ENCODE measurements at places on chromosomes 3 and 15.

- DNase-seq: no peak
These were observed 54.3 kb downstream of the IMPG2 start for GRCh38 chr3:101266071-101266470.

- DNase-seq: no peak
These were observed 56.8 kb downstream of the PLXNA1 start for GRCh38 chr3:127039719-127040118.

GRCh38 chr3:192860454-192860853 is 57.2 kb downstream of the MB21D2 start:
- DNase-seq: no peak

DNA sequence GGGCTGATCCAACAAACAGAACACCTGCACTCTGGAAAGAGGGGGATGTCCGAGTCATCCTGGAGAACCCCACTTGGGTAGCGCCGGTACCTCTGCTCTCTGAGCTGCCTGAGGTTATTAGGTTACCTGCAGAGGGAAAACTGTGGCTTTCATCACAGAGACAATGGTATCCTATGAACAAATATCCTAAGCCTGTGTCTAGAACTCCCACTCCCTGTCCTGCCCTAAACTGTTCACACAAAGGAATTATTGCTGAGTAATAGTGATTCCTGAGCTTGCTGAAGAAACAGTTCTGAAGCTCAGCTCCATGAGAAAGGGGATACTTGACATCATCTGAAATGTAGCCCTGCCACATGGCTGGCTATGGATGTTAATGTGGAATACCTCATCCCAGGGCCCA is 31.9 kb upstream of the WNT5A start:
- DNase-seq: no peak

DNA sequence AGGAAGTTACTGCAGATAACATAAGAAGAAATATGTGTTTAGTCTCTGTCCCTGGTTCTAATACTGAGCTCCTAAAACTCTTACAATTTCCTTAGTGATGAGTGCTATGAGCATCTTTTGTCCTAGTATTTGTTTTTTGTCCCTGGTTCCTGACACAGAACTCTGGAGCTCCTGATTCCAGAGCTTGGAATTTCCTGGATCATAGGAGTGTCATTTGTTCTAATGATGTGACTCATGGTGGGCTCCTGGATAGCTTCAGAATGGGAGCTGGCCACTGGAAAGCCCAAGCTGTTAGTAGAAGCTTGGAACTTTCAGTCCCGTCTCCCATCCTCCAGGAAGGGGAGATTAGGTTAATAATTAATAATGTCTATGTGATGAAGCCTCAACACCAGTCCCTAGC is 98.2 kb downstream of the CNTN6 start:
- DNase-seq: no peak

DNA sequence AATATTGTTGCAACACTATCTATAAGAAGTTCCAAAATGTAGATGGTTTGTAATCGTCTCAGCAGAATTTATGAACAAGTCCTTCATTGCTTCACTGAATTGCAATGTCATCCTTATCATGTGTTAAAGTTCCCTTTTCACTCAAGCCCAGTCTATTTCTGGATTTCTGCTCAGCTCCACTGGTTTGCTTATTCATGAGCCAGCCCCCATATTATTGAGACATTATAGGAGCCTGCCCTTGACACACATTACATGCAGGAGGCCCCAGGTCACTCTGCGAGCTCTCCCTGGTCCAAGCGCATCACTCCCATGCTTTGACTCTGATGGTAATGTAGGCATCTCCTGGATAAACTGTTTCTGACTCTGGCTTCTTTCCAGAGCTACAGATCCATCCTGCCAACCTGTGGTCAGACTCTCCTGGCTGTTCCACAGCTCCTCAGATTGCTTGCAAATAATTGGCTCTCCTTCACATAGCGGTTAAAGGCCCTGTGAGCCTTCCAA is 56.9 kb downstream of the ABTB1 start:
- DNase-seq: no peak

DNA sequence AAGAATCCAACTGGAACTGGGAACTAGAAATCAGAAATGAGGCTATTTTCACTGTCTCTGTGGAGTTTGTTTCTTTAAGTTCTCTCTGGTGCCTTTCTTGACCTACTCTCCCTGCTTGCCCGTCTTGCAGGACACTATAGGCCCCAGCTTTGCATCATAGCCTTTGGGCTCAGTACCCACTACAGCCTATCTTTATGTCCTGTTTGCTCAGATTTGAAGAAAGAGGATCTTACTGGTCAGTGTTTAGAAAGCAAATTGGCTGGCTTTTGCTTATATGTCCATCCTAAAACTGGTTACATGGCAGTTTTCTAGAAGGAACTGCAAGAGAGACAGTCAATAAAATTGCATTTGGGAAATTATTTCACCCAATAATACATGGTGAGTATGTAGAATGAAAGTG is 231.8 kb upstream of the TBL1XR1 start:
- no peak for DNase-seq

DNA sequence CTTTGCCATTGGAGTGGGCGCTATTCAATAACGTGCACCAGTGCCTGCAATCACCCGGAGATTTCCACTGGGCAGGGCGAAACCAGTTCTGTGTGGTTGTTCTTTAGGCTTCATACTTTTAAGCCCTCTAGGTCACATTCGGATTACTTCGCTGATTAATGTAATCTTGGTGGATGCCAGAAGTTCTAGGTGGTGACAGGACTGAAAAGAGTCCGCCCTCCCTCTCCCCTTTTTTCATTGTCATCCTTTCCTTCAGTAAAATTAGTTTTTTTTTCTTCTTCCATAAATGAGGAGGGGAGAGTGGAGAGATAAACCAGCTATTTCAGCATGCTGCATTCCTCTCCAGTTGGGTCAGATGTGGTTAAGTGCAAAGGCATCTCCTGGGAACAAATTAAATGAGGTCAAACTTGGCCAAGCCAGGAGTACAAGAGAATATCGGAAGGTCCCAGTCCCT is 2.3 kb upstream of the SLC2A2 start:
- no peak for DNase-seq

DNA sequence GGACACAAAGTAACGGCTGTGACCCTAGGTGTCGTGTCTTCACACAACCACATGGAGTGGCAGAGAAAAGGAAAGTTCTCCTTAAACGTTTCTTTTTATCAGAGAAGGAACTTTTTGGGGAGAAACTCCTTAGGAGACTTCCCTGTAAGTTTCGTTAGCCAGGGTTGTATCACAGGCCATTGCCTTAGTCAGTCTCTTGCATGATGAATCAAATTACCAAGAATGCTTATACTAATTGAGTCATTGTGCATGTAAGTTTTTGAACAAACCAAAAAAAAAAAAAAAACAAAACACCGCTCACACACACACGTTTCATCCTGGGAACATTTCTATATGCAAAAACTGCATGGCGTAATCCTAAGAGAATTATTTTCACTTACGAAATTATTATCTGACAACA is 150.4 kb upstream of the SATB1 start:
- no peak for DNase-seq

GRCh38 chr15:57643826-57644225 is 52.1 kb downstream of the MYZAP start:
- no peak for DNase-seq

Data from stimulated activated CD4-positive, alpha-beta T cell treated with anti-CD3 and anti-CD28 coated beads, Interleukin-1b, Interleukin-23, amount 100 ng/mL, for 48 hours (primary cell).